Keratinocyte (primary cell): ENCODE measurements at places on chromosomes 12 and 14.

- DNase-seq = no peak
Observed at GRCh38 chr12:101759396-101760047, 20.3 kb upstream of the SYCP3 start.

DNA sequence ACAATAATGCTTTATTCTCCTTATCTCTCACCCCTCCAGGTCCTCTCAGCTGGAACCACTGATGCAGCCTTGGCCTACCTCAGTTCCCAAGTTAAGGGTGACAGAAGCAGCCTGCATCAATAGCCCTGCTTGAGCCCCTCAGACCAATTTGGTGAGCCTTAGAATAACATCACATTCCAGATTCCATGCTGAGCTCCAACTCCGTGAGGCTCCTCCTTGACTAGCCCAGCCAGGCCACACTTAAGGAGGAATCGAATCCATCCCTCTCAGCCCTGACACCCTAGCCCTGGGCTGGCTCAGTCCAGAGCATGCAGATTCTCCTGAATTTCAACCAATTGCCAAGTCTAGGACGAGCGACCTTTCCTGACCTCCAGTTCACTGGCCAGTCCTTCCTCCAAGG, 91.1 kb downstream of the ARMH4 start:
- DNase-seq = no peak

GRCh38 chr14:72781561-72782508, 112.1 kb downstream of the DPF3 start:
- DNase-seq = no peak

- no peak for DNase-seq
Observed at GRCh38 chr12:38151991-38152700, 164.4 kb upstream of the ALG10B start.

DNA sequence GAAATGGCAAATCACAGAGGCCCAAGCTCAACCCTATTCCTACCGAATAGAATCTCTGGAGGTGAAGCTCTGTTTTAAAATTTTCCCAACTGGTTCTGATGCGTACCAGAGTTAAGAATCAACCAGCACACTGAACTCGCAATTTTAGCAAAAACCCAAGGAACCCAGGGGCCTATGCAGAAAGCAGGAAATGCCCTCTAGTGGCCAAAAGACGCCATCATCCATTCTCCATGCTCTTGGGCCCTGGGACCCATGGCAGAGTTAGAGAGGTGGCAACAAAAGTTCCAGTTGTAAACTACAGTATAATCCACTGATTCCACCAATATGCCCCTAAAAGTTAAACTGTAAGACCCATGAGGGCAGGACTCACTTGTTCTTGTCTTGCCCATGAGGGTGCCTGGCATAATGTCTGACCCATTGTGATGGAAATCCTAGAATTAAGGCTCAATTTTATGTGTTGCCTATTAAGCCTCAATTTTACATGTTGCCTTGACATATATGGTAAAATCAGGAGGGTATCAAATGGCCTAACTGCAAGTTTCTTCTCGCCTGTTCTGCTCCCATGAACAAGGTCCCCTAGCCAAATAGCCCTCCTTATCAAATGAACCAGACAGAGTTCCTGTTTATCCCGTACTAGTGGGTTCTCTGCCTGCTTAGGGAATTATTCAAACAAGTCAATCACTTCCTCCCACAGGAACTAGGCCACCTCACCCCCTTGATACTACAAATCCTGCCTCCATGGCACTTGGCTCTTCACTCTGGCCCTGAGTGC, 137.5 kb upstream of the CPM start:
- DNase-seq = peak; percentile 17

DNA sequence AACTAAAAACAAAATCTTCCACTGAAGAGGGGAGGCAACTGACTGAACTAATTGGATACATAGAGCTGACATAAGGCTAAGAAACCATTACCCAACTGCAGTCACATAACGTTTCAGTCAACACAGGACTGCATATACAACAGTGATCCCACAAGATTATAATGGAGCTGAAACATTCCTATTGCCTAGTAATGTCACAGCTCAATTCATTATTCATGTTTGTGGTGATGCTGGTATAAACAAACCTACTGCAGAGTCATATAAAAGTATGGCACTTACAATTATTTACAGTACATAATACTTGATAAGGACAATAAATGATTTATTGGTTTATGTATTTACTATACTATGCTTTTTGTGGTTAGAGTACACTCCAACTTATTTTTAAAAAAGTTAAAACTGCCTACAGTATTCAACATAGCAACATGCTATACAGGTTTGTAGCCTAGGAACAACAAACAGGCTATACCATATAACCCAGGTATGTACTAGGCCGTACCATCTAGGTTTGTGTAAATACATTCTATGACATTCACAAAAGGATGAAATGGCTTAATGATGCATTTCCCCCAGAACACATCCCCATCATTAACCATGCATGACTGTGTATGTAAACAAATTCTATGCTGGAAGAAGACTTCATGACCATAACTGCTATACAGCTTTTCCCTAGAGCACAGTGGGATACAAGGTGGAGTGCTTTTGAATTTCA, 4.3 kb downstream of the NAP1L1 start:
- no peak for DNase-seq

- DNase-seq = no peak
Observed at GRCh38 chr14:59438195-59438647, 27.0 kb downstream of the GPR135 start.

DNA sequence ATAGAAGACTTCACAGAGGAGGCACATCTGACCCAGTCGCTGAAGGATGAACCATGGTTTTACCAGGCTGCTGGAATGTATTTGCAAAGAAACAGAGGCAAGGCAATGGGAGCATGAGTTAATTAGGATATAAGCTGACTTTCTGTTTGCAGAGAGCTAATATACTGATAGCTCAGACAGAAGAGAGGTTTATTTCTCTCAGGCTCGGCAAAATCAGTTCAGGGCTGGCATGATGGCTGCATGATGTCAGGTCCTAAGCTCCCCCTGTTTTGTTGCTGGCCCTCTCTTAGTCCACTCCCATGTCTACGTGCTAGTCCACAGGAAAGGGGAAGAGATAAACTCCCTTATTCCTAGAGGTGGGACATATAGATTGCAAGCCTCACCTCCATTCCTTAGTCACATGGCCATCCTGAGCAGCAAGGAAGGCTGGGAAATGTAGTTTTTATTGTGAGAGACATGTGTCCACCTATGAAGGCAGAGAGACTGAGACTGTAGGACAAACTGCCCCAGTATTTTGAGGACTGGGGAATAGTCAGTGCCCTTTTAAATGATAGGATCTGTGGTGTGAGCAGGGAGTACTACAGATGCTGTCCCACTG, 224.5 kb downstream of the VRK1 start:
- no peak for DNase-seq

GRCh38 chr12:21502164-21502496, 541 bp downstream of the GOLT1B start:
- DNase-seq = no peak

GRCh38 chr12:116528498-116528897, 30.7 kb upstream of the MAP1LC3B2 start:
- no peak for DNase-seq

DNA sequence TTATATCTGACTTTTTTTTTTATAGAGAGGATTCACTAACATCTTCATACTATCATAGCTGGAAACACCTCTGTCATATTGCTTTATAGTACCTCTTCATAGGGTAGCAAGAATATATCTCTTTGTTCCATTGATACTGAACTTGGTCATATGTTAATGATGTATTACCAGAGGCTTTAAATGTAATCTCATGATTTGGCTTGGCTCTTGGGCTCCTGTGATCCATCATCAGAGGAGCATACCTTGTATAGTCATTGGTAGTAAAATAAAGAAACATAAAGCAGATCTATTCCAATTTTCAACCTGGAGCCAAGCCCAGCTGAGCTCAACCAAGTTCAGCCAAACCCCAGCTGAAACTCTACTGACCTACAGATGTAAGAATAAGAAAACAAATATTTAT, 43.2 kb upstream of the GRIN2B start:
- no peak for DNase-seq

- no peak for DNase-seq
Observed at GRCh38 chr12:50555471-50555885, 50.7 kb downstream of the DIP2B start.

DNA sequence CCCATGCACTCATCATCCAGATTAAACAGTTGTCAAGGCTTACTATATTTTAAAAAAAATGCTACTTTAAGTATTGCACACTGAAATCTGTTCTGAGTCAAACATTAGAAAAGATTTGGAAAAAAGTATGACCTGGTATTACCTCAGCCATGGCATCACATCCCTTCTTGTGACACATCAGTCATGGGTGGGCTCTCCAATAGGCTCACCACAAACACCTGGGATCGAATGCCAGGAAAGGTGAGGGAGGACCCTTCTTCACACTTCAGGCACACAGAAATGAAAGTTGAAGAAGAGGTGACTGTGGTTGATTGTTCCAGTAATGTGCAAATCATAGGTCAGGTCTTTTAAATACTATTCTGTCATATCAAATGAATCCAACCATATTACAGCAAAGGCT, 36.6 kb upstream of the GZMB start:
- no peak for DNase-seq

GRCh38 chr12:55041345-55042055, 21.7 kb downstream of the NEUROD4 start:
- DNase-seq = no peak

DNA sequence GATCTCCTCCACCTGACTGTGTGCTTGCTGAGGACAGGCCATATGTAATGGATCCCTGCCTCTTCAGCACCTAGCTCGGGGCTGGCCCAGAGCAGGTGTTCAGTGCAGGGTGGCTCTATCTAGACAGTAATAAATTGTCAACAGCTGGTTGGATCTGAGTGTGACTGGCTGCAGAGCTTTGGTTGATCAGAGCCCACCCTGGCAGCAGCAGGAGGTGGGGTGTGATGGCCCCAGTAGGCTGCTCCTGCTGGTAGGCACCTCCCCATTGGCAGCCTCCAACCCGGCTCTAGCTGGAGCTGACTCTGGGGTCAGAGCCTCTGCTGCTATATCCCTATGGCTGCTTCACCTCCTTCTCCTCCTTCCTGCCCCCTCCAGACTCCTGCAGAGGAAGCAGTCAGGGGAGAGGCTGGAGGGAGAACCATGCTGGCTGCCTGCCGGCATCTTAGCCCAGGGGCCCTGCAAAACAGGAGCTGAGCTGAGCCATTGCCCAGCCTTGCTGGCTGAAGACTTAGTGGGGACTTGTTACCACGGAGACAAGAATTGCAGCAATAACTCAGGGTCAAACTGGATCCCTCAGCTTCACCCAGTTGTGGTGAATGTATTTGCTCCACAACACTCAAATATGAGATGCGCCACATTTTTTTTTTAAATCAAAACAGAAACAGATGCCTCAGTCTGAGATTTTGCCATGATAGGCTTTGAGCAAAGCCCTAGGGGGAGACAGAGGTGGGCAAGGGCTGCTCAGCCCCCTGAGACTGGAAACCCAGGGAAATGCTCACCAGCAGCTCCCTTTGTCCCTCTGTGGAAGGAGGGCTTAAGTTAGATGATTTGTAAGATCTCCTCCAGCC, 22.2 kb downstream of the TMEM63C start:
- DNase-seq = no peak

DNA sequence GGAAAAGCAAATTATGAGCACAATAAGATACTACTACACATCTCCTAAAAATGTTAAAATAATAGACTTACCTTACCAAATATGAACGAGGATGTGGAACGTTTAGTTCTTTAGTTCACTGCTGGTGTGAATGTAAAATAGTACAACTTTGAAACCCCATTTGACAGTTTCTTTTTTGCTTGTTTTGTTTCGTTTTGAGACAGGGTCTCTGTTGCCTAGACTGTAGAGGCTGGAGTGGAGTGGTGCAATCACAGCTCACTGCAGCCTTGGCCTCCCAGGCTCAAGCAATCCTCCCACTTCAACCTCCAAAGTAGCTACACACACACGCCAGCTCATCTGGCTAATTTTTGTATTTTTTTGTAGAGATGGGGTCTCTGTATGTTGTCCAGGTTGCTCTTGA, 136.4 kb upstream of the FAR2 start:
- no peak for DNase-seq

GRCh38 chr14:75673345-75674035, 12.4 kb downstream of the TTLL5 start:
- DNase-seq = no peak

GRCh38 chr12:11496157-11496851, 100.9 kb upstream of the PRB2 start:
- DNase-seq = no peak

DNA sequence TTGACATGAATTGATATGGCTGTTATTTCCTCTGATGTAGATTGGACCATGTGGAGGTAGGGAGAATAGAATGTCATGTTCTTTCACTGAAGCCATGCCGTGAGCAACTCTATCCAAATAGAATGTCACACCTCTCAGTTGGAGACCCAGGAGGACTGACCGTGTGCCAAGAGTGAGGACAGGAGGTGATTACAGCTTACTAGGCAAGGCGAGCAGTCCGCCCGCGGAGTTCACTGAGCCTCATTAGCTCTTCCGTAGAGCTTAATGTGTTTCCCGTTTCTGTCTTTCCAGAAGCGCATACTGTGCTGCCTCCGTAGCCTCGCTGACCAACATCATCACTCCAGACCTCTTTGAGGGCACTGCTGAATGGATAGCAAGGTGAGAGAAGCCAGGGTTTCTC, 45.6 kb downstream of the FNTB start:
- DNase-seq = no peak

DNA sequence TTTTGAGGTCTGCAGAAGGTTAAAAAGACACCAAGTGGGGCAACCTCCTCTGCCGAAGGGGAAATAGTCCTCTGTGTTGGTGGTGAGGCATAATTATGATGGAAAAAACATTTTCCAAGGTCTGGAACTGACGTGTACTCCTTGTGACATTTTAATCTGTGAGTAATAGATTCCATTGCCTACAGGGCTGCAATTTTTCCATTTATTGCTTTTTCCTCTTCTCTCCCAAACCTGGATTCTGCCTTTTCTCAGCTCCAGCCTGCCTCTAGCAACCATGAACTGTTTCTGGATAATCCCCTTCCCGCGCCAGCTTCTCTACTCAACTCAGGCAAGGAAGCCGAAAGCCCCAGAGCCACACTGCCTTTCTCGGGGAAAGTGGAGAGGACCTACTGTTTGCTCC, 230.1 kb upstream of the PLXNC1 start:
- DNase-seq = no peak

- no peak for DNase-seq
Observed at GRCh38 chr12:110591451-110592051, 8.4 kb upstream of the PPTC7 start.

DNA sequence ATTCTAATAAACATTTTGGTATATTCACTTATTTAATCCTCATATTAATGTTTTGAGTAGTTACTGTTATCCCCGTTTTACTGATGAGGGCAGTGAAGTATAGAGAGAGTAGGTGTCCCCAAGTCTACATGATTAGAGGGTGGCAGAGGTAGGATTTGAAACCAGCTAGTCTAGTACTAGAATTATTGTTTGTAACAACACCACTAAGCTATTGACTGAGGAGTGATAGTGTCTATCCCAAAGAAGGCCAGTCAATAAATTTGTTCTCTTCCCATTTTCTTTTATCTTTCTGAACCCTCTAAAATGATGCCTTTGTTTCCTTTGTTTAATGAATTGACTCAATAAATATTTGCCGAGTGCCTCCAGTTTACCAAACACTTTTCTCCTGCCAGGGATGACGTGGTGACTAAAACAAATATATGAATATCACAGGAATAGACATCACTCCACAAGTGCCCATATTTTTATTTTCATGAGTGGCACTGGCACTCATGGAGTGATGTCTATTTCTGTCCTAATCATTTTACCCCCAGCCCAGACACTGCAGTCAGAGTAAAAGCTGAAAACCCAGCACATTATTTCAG, 247.5 kb downstream of the SLC16A7 start:
- DNase-seq = no peak
